ENCODE measurements at places on chromosomes 11 and 22.

DNA sequence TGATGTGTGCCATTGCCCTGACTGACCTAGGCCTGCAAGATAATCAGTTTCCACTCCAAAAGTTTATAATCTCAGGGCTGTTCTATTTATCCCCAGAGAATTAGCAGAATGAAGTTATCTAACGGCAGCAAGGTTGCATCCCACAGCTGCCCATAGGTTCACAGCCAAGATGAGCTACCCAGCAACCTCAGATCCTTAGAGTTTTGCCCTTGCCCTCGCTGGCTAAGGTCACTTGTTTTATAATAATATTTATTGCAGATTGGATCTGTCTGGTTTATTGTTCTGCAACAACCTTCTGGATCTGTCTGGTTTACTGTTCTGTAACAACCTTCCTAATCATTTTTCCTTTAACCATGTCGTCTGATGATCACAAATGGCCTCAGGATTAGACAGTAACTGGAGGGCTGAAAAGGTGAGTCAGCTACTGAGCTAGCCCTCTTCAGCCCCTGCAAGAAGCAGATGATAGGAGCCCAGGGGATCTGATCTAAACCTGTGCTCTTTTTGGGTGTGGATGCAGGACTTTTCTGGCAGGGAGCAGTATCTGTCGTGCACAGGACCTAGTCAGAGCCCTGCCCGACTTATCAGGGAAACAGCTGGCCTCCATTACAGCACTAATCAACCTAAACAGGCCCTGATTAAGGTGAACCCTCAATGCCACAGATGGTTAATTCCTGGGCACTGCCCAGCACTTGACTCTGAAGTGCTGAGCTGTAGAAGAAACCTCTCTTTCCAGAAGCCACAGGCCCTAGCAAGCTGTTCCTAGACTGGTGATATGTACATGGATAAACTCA lies 642.9 kb upstream of the KIRREL3 start:
- DNase-seq = no peak

DNA sequence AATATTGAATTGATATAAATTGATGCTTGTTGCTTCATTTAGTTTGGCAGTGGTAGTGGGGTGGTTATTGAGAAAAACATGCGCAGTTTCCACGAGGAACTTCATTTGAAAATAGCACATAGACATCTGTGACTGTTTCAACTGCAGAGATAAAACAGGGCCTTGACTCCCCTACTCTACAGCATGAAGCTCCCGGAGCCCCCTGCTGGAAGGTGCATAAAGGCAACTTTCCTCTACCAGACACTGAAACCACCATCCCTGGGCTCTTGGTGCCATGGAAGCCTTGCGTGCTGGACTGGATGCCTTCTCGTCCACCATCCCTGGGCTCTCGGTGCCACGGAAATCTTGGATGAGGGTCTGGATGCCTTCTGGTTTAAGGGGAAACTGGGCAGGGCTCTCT lies 195.9 kb downstream of the CSNK2A3 start:
- DNase-seq = peak; percentile 7

- DNase-seq = no peak
Observed at GRCh38 chr11:109728056-109728455, 306.1 kb downstream of the C11orf87 start.

GRCh38 chr11:114167355-114167754 lies 107.8 kb downstream of the ZBTB16 start:
- no peak for DNase-seq

DNA sequence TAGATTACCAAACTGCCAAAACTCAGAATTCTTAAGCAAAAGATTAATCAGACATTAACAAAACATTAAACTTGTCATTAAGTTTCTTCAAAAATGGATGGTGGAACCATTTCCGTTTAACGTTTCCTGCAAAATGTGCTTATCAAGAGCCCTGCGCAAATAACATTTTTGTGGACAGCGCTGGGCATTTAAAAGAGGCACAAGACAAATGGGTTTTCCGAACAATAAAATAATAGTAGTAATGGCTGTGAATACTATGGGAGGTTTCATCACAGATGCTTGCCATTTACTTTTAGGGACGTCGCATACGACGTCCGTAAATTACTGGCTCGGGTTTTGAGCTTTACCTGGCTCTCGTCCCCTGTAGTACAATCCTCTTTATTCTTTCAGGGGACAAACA lies 1.1 kb downstream of the NPAT start:
- DNase-seq = no peak

- DNase-seq = peak; percentile 71
Observed at GRCh38 chr11:133948711-133949110, 8.1 kb downstream of the IGSF9B start.

DNA sequence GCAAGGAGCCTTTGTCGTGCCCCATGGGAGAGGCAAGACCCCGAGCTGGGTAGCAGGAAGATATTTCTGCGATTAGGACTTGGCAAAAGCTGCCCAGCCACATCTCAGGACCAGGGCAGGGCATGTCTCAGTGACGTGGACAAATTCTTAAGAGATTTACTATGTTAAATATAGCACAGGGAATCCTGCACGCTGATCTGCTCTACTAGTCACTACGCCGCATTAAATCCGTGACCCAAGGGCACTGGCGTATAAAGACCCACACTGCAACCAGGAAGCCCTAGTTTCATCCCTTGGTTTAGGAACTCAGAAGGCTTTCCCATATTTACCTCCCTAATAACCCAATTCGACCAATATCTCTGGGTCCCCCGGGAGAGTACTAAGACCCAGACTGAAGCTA lies 35.1 kb downstream of the AP1B1 start:
- no peak for DNase-seq

- peak; percentile 66 for DNase-seq
Observed at GRCh38 chr11:57345555-57346211, 7.5 kb downstream of the P2RX3 start.

DNA sequence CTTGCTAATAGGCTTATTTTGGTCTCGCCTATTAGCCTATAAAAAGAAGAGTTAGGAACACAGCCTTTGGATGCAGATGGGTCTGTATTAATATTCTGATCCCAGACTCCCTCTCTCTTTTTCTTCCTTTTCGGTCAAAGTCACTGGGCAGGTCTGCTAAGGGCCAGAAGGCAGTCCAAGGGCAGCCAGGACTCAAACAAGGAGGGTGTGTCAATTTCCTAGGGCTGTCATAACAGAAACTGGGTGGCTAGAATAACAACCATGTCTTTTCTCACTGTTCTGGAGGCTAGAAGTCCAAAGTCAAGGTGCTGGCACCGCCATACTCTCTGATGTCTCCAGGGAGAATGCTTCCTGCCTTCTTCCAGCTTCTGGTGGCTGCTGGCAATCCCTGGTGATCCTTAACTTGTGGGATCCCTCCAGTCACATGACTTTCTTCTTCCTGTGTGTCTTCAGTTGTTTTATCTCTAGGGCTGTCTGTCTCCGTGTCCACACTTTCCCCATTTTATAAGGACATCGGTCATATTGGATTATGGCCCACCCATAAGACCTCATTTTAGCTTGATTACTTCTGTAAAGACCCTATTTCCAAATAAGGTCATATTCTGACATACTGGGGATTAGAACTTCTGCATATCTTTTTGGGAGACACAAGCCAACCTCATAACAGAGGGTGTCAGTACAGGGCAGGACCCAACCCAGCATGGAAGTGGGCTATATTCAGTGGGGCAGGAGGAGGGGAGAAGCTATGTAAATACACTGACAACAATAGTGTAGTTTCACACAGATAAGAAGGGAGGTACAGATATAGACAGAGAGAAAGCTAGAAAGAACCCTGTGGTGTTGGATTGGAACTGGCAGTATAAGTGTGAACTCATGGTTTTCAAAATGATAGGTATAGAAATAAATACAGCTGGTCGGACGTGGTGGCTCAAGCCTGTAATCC lies 5.9 kb upstream of the CSF2RB start:
- DNase-seq = no peak

DNA sequence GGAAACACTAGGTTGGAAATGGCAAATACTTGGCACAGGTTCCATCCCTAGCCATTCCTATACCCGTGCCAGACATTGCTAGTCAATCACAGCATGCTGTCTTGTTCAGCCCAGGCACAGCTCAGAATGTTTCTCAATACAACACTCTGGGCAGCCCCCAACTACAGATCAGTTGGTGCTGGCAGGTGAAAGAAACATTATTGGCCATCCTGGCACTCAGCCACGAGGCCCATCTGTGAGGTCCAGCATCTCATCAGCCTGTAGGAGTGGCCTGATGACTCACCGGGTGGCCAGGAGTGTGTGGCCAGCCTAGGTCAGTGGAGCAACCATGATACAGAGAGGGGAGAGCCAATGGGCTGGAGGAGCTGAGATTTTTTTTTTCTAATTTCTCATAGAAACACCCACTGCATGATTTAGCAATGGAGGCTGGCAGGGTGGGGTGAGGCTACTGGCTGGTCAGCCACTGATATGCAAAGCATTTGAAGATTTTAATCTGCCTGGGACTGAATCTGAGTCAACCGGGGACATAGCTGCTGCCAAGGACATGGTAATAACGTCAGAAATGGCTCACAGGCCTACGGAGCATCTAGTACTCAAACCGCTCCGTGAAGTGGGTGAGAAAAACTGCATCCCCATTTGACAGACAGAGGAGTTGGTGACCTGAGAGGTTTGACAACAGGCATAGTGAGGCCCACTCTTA lies 5.4 kb downstream of the MYO18B start:
- DNase-seq = peak; percentile 32

DNA sequence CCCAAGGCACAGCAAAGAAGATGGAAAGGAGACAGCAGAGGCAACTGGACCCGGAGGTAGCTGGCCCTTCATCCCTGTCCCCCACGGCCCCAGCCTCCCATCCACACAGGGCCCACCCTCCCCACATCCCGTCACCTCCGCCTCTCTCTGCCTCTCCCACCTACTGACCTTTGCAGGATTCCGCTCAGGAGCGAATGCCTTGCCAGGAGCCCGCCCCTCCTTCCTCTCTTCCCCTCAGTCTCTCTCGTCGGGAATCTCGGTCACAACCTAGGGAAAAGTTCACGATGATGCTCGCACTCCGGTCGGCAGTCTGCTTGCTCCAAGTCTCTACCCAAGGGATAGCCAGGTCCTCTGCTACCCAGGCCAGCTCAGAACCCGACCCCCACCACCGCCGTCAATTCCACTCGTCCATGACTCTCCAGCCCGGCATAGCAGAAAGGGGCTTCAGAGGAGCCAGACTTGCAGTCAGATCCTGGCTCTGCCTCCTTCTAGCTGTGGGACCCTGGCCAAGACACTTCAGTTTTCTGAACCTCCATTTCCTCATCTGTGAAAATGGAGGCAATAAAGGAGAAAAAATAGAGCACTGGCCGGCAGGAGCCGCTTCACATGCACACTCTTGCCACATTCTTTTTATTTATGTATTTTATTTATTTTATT lies 10.2 kb downstream of the AHNAK start:
- no peak for DNase-seq

DNA sequence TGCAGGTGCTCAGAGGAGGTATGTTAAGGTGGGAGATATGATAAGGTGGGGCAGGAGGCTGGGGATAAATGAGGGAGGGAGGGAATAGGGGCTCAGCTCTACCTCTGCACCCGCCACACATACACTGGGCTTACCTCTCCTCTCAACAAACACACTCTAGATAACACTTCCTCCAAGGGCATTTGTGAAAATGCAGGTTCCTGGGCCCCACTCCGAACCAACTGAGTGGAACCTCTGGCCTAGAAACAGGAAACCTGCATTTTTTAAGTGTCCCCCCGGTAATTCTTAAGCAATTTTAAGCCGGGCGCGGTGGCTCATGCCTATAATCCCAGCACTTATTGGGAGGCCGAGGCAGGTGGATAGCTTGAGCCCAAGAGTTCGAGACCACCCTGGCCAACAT lies 46.5 kb upstream of the CD5 start:
- DNase-seq = no peak

DNA sequence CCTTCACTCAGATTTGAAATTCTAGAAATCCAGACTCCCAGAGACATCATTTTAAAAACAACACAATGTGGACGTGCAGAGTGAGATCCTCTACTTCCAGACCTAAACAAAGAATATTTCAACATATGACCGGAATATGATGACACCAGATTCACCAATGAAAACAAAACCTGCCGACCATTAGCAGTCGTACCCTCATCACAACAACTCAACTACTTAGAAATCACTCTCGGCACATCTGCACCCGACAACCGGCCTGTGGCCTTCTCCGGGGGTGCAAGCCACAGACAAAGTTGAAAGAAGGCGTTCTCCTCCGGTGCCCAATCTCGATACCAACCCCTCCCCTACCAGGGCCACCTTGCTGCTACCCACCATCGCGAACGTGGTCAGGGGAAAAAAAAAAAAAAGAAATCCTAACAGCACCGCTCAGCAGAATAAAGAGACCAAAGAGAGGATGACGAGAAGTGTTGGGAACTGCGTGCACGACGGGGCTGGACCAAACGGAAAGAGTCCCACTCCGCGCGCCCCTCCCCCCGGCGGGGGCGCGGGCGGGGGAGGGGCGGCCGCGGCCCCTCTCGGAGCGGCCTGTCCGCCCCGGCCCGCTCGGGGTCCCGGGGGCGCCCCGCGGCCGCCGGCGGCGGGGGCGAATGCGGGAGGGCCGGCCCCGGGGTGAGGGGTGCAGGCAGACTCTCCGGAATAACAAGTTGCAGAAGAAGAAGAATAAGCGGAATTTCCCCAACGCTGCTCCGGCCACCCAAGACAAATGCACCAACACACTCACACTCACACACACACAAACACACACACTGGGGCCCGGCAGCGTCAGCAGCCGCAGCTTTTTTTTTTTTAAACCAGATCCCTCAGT lies 1.7 kb downstream of the PHF21A start:
- peak; percentile 13 for DNase-seq

Measured in COR-L47 (cell line).